ENCODE measurements at places on chromosomes 2 and 18.

- no peak for DNase-seq
Observed at GRCh38 chr18:49177812-49178211, 227.0 kb upstream of the SMAD7 start.

DNA sequence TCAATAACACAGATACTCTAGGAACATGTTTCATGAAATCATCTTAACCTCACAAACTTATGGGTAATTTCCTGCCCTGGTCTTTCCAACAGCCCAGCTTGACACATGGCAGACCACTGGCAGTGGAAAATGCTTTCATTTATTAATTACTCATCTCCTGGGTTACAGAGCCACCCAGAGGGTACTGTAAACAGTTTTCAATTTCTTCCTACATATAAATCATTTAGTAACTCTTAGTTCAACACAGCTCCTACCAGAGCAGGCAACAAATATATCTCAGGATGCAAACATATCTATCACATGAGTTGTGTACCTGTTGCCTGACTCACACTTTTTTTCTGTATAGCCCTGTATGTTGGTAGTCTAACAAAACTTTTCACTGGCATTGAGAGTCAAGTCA lies 99.2 kb upstream of the VRK2 start:
- DNase-seq = no peak

- DNase-seq = no peak
Observed at GRCh38 chr2:102282678-102283091, 28.7 kb upstream of the IL1RL1 start.

- DNase-seq = no peak
Observed at GRCh38 chr2:152861349-152861942, 143.0 kb downstream of the ARL6IP6 start.

DNA sequence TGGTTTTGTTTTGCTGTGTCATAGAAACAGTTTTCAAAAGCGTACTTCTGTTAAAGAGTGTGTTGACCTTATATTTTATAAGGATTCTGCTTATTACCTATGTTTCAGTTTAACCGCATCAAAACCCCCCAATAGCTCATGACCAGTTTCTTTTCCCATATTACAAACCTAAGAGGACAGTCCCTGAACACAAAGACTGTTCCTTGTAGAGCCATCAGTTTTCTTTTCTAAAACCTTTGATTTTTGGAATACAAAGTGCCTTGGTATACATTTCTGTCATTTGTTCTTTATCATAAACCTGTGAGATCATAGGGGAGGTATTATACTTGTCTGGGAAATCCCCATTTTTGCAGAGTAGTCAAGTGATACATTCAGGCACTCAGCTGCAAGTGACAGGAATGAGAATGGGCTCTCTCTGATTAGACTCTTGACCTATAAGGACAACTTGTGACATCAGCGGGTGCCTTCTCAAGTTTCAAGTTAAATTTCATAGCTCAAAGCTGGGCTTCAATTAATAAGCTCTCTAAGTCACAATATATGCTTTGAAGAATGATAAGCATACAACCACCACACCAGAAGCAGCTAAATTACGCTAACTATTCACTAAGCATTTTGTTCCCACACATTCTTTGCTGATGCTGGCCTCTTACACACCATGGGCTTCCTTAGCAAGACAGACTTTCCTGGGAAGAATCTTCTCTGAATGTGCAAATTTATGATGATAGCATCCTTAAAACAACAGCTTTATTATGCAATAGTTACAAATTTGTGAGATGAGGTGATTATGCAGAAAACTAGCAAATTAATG lies 97.5 kb upstream of the CD302 start:
- no peak for DNase-seq

DNA sequence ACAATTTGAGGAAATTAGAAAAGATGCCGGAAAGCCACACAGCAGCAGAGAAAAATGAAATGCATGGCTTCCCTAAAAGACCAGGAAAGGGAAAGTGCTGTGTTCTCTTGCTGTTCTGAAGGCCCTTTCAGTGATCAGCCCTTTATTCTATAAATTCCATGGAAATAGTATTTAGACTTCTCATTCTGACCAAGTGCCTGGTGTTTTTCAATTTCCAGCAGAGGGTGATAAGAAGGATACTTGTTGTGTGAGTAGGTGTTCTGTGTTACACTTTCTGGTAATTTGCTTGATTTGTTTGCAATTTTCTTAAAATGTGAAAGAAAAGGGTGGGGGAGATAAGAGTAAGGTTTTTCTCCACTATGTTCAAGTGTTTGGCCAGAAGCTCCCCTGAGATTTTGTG lies 504.5 kb downstream of the IRS1 start:
- no peak for DNase-seq

DNA sequence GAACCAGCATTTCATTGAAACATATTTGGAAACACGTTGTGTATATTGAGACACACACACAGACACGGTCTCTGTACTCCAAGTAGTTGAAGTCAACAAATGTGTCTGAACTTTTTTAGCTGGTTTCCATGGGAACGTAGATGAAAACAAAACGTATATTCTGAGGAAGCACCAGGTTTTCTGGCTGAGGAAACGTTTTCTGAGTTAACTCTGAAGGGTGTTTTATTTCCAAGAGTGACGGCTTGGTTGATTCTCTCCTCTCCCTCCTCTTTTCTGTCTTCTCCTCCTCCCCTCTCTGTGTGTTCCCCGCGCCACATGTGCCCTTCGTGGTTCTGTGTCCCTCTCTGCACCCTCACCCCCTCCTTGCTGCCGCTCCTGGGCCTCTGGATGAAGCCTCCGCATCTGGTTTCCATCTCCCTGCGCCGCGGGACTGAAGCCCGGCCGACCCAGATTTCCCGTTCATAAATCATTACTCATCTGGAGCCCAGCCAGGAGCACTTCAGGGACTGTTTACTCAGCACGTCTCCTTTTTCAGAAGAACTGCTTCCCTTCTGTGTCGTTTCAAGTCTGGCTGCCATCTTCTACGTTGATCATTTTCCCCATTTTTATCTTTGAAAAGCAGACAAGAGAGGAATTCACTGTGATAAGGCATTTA lies 122.7 kb downstream of the COL6A3 start:
- peak; percentile 95 for DNase-seq

All from aorta (tissue), 5 donors.